ENCODE measurements at places on chromosomes 4 and X. TPM values are rescaled to one million over a fixed set of nuclear protein-coding genes. Genes with fewer than 3 reads are reported as not detected.

The MFAP3L gene
- total RNA-seq: 1.9 TPM

The FABP2 gene
- total RNA-seq: not detected

The DRD5 gene
- not detected for total RNA-seq

The GPR143 gene
- 4.3 TPM for total RNA-seq

The DOCK11 gene
- 19.5 TPM for total RNA-seq

The HTR2C gene
- total RNA-seq: 0.24 TPM

The ESX1 gene
- not detected for total RNA-seq

The FAM47E gene
- 0.20 TPM for total RNA-seq

The CLNK gene
- total RNA-seq: not detected

The JCHAIN gene
- total RNA-seq: not detected

The CHM gene
- 17.1 TPM for total RNA-seq

The ADGRG4 gene
- total RNA-seq: not detected

The NAP1L5 gene
- total RNA-seq: 8.6 TPM

The TEC gene
- 3.8 TPM for total RNA-seq

Measured in RPMI7951 (cell line).